Mammary epithelial cell (primary cell): ENCODE measurements at places on chromosomes 6 and 20.

GRCh38 chr6:80769106-80769505, 662.6 kb downstream of the BCKDHB start:
- no peak for DNase-seq

DNA sequence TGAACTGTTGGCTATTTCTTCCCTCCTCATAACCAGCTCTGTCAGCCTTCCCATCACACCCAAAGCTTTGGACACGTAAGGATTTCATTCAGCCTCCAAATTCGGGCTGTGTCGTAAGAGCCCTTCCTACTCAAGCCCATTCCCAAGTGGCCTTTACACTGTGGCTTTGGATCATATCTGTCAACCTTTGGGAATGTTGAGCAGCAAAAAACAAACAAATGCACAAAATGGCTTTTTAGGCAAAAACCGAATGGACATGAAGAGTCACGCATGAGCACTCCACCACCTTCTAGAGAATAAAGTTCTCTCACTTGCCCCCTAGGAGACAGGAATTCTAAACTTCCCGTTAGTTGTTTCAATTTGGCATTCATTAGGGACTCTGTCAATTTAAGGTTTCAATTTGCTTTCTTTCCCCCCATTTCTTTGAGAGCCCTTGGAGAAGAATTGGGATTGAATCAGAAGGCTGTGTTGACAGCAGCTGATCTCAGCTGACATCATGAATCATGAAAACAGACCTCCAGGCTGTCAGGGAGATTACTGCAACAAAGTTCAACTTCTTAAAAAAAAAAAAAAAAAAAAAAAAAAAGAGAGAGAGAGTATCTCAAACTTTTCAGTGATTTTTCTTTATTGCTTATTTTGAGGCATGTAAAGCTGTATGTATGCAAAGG, 110.3 kb downstream of the BCAS1 start:
- no peak for DNase-seq

- DNase-seq = no peak
Measured at GRCh38 chr6:170206851-170207431, 83.9 kb downstream of the DLL1 start.

DNA sequence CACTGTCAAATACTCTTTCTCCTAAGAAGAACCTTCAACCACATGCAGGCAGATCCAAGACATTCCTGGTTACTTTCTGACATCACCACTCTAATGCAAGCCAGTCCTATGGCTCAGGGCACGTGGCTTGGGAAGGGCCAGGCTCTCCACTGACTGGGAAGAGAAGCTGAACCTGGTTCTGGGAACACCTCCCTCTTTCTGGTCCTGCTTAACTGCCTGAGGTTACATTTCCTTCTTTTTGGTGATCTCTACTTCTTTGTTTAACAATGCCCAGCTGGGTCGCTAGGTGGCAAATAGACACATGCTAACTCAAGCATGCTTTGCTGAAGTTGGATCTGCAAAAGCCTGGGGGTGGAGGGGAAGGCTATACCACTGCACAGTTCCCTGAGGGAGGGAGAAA, 249.8 kb downstream of the GMDS start:
- DNase-seq = no peak

- DNase-seq = no peak
Measured at GRCh38 chr6:136171231-136171630, 78.9 kb downstream of the MTFR2 start.
